Body of pancreas (tissue), 4 donors: ENCODE measurements at places on chromosomes 4 and X. TPM values are rescaled to one million over a fixed set of nuclear protein-coding genes. Genes with fewer than 3 reads are reported as not detected.

Gene SLC10A6
- total RNA-seq = 2.3 TPM

DNA sequence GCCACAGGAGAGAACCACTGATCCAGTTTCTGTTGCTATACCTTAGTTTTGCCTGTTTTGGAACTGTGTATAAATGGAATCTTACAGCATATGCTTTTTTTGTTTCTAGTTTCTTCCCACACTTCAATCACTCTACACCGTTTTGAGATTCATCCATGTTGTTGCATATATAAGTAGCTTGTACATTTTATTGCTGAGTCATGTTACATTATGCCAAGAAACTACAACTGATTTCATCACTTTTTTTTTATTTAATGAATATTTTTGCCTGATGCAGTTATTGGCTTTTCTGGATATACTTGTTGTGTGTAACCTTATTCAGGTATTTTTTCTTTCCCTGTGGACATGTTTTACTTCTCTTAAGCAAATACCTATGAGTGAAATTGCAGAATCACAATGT lies 1135.9 kb downstream of the RAPGEF2 start:
- no peak for DNase-seq

GRCh38 chr4:138192113-138192512 lies 50.0 kb downstream of the SLC7A11 start:
- DNase-seq = no peak

DNA sequence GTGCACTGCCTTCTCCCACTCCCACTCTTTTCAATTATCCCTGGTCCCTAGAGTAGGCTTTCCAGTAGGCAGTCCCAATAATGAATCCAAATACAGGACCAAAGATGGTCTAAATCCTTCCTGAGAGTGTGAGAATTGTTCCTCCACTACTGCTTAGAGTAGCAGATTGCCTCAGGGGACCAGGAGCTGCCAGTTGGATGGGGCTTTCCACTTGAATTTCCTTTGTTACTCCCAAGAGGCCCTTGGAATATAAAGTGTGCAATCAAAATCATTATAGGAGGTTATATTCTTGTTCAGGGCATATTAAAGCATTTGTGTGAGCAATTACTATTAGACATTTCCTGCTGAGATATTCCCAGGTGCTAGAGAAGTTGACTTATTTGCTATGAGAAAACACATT lies 156.6 kb upstream of the TLL1 start:
- no peak for DNase-seq

DNA sequence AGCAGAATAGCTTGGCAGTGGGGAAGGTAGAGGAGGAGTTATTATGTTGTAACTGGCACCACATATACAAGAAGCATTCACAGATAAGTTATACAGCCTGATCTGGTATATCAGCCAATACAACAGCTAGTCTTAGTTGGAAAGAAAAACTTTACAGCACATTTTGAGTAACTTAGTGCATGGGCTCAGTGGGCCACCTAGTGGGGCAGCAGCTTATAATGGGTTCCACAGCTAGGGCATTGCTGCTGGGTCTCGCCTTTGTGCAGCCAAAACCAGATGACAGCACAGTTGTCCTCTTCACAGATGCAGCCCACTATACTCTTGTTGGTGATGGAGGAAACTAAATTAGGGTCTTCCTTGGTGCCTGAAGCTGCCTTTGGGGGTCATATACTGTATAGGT lies 448.1 kb upstream of the RASGEF1B start:
- no peak for DNase-seq

GRCh38 chr4:102828497-102828808 lies 1.1 kb upstream of the UBE2D3 start:
- DNase-seq = no peak
